ENCODE measurements at places on chromosomes 5 and 9.

DNA sequence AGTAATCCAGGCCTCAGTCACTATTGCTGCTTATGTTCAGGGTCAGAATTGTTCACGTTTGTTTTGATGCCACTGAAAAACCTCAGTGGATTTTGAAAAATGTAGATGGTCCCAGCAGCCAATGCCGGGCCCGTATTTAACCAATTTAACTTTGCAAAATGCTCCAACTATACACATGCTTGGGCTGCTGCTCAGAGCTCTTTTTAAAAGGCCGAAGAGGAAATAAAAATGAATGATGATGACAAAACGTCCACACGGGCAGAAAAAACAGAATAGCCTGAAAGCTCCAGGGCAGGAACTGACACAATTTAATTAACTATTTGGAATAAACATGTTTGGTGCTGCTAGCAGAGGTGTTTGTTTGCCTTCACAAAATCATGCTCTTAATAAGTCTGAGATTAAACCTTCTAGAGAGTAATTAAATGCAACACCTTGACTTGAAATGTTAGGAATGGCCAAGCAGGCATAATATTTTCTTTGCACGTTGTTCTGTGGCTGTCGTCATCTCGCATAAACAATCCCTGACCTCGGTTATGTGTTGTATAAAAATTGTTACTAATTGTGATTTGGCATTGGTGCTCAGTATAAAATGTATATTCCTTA lies 152.7 kb downstream of the SLIT3 start:
- DNase-seq: no peak

- DNase-seq: peak; percentile 70
Observed at GRCh38 chr5:138077064-138077696, 6.7 kb upstream of the WNT8A start.

GRCh38 chr5:116887104-116887503 lies 312.5 kb upstream of the SEMA6A start:
- DNase-seq: no peak

DNA sequence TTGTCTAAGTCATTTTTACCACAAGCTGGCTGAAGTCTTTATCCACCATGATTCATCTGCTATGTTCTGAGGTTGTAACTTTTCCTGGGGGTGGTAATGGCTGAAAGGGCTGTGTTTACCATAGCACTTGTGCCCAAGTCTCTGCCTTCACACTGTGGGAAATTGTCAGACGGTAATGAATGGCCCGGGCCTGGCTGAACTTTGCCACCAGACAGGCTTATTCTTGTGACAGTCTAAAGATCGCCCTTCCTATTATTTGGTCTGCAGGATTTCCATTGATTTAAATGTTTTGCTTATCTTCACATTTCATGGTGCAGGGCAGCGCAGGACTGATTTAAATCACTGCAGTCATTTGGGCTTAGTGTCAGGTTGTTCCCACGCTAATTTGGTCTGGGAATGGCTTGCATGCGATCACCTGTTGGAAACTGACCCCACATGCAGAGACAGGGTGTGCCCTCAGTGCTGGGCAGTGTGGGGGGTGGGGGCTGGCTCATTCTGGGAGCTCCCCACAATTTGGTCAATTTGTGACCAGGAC lies 109.3 kb upstream of the ICE1 start:
- DNase-seq: no peak

- DNase-seq: no peak
Observed at GRCh38 chr5:135875567-135875966, 20.1 kb downstream of the IL9 start.

DNA sequence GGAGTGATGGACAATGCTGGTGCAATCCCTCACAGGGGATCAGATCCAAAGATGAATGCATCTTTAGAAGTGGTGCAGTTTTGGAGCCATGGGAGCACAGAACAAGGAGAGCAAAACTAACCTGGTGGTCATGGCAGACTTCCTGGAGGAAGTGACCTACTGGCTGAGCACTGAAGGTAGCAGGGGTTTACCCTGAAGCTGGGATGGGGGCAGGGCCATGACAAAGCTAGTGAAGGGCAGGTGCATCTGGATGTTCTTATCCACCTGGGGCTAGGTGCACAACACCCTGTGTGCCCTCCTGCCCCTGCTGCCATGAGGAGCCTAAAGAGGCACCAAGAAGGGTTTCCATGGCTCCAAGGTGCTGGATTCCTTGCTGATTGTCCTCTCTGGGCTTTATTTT lies 11.5 kb upstream of the PITX1 start:
- no peak for DNase-seq

- DNase-seq: no peak
Observed at GRCh38 chr9:118268046-118268445, 563.8 kb downstream of the TLR4 start.

DNA sequence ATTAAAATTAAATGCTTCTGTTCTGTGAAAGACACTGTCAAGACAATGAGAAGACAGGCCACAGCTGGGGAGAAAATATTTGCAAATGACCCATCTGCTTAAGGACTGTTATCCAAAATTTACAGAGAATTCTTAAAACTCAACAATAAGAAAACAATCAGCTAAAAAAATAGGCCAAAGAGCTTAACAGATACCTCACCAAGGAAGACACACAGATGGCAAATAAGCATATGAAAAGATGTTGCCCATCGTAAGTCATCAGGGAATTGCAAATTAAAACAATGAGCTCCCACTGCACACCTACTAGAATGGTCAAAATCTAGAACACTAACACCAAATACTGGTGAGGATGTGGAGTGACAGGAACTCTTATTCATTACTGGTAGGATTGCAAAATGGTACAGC lies 10.3 kb downstream of the WNK2 start:
- no peak for DNase-seq

- DNase-seq: no peak
Observed at GRCh38 chr9:107438211-107439031, 51.1 kb downstream of the KLF4 start.

DNA sequence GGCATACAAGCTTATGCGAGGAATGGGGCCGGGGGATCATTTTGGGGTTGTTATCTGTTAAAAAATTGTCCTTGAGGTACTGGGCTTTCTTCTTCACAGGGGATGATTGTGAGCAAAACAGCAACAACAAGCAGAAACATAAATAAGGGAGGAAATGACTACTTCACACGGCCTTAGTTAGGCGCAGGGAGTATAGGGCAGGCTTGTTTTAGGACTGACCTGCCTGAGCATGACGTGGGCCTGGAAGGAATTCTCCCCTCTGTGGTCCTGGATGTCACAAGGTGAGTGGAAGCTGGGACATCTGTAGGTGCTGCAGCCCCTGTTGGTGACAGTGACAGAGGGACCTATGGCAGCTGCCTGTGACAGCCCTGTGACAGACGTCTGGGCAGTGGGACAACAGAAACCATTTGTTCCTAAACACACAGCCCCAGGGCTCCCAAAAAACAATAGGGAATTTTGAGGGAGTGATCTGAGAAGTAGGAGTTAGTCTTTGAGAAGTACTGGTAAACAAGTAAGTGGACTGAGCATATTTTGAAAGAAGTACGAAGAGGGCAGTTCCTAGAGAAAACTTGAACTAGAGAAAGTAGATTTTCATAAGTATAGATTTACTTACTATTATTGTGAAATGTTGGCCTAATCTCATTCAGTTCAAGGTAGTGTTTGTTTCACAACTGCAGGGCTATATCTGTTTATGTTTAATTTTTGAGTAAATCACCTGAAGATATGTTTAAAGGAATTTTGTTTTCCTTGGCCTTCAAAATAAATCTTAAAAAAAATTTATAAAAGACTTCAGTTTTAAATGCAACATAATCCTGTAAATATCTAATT lies 113.1 kb downstream of the KDM4C start:
- no peak for DNase-seq

GRCh38 chr5:16792598-16793275 lies 143.4 kb downstream of the MYO10 start:
- no peak for DNase-seq

DNA sequence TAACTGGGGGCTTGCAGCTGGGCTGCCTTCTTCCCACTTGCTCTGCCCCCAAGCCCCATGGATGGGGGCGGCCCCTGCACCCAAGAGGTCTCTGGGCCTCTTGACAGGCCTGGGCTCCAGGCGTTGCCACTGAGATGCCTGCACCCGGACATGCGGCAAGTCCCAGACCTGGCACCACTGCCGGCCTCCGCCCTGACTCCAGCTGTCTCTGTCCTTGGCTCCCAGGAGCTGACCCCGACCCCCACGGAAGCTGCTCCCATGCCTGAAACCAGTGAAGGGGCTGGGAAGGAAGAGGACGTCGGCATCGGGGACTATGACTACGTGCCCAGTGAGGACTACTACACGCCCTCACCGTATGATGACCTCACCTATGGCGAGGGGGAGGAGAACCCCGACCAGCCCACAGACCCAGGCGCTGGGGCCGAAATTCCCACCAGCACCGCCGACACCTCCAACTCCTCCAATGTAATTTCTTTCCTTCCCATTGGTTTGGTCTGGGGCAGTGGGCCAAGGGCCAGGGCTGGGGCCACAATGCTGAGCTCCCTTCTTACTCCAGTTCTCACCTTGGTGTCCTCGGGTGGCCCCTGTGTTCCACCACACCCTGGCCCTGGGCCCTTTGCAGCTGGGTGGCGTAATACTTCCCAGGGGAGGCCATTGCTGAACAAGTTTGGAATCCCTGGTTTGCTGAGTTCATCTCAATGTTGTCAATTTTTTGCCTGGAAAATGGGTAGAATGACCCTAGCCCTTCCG lies 88.6 kb downstream of the COL5A1 start:
- DNase-seq: no peak
